ENCODE measurements at places on chromosomes 12 and 14.

- DNase-seq: no peak
Observed at GRCh38 chr12:118137148-118137678, 1.3 kb downstream of the PEBP1 start.

DNA sequence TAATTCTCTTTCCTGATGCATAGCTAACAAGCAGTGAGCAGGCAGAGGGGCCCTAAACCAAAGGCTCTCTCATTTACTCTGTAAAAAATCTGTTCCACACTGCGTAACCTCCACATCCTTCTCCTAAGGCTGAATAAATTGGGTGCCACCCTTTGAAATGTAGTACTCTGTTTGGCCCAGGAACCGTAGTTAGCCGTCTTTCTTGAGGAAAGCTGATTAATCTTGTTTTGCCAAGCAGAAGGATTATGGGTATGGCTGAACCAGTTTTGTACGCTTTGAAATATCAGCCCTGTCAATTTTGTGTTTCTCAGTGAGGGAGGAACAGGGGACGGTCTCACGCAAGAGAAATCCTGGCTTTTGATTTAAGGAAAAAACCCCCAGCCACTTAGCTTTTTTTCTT lies 19.7 kb downstream of the EML1 start:
- DNase-seq: no peak

GRCh38 chr14:48563489-48563888 lies 888.1 kb upstream of the MDGA2 start:
- DNase-seq: no peak

DNA sequence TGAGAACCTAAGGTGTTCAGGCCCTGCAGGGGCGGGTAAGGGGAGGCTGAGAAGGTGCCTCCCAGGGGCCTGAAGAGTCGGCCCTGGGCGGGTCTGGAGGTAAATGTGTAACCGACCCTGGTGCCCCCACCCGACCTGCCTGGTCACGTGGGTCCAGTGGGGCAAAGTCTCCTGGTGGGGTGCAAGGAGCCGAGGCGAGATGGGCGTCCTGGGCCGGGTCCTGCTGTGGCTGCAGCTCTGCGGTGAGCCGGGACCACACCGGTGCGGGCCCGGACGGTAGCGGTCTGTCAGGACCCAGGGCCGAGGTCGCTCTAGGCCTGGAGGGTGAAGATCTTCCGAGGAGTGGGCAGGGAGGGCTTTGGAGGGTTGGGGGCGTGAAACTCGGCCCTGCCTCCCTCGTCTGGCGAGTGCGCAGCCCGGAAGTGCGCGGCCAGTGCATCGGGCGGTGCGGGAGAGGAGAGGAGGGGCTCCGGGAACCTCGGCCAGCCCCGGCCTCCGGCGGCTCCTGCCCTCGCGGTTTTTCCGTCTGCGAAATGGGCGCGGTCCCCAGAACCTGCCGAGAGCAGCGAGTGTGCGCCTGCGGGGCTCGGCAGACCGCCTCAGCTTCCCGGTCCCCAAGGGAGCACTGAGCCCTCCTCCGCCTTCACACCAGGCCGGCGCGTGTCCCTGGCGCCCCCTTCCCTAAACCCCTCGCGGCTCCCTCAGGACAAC lies at the start of gene AMN:
TSS of gene AMN (plus strand) at position 174 of the 711 bp plus-strand sequence. CDS start at position 200, 26 bp downstream.
- no peak for DNase-seq

DNA sequence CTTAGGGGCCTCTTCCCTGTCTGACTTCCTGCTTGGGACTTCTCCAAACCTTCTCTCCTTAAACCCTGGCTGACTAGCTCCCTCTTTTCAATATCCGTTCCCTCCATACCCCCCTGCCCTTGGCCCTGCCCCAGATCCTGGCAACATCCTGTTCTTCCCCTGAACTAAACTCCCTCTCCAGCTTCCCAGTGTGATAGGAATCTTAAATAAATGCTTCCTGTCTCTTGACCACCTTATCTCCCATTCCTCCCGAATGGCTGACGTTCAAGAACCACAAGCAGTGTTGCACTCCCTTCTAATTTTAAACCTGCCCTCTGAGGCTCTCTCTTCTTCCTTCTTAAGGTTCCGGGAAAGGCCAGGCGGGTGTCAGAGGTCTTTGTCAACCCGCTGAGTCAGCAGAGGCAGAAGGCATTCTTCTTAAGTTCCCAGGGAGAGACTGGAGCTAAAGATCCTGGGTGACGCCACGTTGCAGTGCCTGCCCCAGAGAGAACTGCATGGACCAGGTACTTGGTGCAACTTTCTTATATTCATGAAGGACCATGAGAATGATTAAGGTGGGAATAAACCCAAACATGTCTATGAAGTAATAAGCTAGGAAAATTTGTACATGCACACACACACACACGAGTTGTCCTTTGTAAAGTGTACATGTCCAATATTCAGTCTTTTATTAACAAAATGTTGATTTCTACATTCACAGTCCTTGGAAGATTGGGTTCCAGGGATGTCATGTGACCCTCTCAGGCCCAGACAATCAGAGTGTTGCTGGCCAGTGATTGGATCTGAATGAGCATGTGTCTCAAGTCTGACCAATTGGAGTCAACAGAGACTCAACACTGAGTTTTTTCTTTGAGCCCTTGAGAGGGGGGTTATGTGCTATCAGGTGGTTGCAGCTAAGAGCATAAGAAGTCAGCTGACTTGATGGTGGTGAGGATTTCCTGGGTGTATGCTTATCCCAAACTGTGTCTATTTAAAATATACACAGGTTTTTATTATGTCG lies 420.2 kb upstream of the TBX3 start:
- no peak for DNase-seq

GRCh38 chr12:47361389-47362021 lies 281.7 kb upstream of the AMIGO2 start:
- peak; percentile 64 for DNase-seq

DNA sequence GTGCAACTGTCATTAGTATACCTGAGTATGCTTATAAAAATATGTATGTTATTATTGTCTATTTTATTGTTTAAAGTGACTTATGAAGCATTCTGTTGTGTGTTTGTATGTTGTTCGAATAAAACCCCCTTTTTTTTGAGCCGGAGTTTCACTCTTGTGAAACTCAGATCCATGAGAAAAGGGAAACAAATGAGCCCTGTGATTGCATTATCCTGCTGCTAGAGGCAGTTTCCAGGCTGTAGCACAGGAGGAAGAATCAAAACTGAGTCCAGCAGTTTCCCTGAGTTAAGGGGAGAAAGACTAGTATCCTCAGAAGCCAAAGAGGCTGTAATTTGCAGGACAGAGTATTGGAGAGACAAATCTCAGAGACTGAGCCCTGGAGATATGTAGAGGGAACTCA lies 12.5 kb downstream of the SGPP1 start:
- DNase-seq: no peak

GRCh38 chr14:100348253-100348729 lies 25.2 kb downstream of the SLC25A47 start:
- DNase-seq: no peak

DNA sequence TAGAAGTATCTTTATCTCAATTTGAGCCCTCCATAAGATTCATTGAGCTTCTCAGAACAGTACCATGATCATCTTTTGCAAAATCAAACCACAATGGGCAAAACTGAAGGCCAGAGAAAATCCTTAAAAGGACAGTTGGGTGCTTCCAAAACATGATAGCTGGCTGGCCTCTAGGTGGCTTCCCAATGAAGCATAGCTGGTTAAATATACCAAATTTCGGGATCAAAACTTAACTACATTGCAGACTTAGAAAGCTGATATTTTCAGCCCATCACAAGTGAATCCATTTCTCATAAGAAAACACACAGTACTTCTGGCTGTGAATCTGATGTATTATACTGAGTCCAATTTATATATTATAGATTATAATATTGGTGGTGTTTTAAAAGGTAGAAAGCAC lies 15.3 kb upstream of the PIK3C2G start:
- no peak for DNase-seq

- no peak for DNase-seq
Observed at GRCh38 chr12:93802698-93803423, 125.7 kb downstream of the CRADD start.

DNA sequence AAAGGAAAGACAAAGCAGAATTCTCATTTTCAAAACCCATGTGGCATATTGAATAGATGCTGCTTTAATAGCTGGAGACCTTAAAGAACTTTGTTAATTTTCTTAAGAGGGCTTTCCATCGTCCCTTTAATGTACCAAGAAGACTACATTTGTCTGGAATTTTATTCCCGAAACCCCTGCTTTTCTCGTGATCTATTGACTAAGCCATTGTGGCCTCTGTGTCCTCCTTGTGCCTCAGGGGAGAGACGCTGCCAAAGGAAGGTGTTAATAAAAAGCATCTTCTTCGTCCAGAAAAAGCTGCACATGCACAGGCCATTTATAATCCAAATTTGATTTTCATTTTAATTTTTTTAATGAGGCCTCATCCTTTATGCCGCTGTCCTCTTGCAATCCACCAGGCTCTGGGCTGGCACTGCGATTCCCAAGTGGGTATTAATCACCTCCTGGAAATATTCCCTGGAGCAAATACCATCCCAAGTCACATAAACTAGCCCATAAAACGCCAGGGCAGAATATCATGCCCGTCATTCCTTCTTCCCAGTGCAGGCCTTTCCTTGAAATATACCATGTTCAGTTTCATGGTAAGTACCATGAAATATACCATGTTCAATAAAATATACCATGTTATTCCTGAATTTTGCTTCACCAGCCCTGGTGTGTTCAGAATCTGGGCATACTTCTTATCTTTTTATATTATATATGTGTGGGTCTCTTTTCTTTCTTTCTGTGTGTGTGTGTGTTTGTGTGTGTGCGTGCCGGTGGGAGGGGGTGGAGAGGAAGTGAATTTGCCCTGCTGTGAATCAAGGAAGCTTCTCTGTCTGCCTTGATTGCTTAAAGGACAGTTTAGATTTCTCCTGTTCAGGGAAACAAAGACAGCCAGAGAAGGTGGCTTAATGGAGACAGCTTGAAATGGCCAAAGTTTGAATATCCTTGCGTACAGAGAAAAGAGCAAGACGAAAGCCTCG lies 147.6 kb downstream of the PHETA1 start:
- no peak for DNase-seq

GRCh38 chr14:76976240-76977005 lies 52.1 kb downstream of the IRF2BPL start:
- DNase-seq: no peak

DNA sequence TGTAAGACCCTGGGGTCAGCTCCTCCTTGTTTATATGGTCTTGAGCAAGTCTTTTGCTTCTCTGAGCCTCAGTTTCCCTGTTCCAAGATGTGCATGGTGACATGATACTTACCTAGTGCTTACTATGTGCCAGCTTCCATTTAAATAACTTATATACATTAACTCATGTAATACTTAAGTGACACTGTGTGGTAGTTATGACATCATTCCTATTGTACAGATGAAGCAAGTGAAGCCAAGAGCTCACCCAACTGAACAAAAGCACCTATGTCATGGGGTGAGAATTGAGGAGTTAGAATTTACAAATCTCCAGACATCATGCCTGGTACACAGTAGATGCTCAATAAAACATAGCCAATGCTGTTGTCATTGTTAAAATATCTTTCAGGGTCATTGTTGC lies 41.3 kb upstream of the CMKLR1 start:
- no peak for DNase-seq

DNA sequence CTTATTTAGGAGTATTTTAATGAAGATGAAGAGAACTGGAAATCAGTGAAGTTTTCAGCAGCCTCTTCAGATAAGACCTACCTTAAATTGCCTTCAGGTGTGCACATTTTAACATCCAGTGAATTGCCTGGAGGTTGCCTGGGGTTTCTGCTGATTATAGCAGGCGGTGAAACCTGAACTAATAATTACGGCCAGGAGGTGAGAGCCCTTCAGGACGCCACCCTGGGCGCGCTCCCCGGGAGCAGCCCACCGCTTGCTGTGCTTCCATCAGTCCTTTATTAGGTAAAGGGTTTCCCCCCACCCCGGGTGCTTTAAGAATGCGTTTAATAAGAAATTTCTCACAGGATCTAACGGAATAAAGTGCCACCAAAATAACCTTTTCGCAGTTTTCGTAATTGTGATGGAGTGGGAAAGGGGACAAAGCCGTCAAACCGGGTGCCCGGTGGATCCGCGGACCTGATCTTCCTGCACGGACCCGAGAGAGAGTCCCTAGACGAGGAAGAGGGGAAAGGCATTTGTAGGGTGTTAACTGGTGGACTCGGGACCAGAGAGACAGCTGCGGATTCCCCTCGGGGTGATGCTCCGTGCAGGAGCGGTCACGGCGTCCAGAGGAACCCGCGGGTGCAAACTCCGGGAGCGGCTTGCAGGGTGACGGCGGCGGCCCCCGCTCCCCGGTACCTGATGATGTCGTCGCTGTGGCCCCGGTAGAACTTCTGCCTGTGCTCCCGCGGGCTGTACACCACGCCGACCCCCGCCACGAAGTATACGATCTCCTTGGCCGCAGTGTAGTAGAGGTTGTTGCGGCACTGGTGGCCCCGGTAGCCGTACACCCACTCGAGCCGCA lies 902 bp downstream of the EML5 start:
- no peak for DNase-seq

DNA sequence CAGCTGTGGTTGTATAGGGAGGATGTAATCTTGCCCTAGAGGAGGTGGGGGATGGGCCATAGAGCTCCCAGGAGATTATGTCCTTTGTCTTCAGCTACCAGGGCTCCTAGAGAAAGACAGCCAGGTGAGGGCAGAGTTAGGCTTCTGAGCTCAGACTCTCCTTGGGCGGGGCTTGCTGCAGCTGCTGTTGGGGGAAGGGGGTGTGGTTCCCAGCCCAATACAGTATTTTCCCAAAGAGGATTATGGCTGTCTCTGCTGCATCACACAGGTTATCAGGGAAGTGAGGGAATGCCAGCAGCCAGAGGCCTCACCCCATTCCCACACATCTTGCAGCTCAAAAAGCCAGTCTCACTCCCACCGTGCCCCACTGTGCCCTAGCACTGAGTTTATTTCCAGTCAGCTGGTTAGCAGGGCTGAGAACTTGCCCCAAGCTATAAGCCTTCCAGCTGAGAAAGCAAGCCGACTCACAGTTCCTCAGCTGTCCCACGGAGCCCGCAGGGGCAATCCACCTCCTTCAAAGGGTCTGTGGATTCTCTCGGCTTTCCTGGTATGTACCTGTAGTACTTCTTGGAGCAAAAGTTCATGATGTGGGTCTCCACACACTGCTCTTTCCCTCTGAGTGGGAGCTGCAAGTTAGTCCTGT lies 217.3 kb upstream of the CPNE8 start:
- no peak for DNase-seq

DNA sequence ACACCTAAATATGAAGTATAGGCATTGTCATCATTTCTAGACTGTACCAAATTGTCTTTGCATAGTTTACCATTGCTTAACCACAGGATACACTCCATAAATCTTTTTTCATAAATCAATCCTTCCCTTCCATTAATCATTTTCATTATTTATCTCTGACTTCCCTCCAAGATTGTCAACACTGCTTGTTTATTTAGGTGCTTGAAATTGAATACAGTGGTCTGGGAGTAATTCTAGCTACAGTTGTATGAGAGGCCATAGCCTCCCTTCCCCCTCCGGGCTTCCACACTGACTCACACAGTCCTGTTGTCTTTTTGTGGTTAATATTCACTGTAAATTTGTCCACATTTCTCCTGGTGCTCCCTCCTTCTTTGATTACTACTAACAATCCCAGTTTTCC lies 114.2 kb upstream of the ARID2 start:
- DNase-seq: peak; percentile 4

Data from HT-29 (cell line).